Dermis blood vessel endothelial cell (primary cell): ENCODE measurements at places on chromosomes 6 and 20. TPM values are rescaled to one million over a fixed set of nuclear protein-coding genes. Genes with fewer than 3 reads are reported as not detected.
A peak's percentile ranks its signal among the peaks of the same experiment; 100 is the strongest.

- DNase-seq: peak; percentile 72
Measured at GRCh38 chr6:111210194-111210728, 123.0 kb downstream of the SLC16A10 start.

- no peak for DNase-seq
Measured at GRCh38 chr6:134979142-134979541, 29.2 kb upstream of the ALDH8A1 start.

Gene DEFB123
- not detected in 2 replicates for total RNA-seq

DNA sequence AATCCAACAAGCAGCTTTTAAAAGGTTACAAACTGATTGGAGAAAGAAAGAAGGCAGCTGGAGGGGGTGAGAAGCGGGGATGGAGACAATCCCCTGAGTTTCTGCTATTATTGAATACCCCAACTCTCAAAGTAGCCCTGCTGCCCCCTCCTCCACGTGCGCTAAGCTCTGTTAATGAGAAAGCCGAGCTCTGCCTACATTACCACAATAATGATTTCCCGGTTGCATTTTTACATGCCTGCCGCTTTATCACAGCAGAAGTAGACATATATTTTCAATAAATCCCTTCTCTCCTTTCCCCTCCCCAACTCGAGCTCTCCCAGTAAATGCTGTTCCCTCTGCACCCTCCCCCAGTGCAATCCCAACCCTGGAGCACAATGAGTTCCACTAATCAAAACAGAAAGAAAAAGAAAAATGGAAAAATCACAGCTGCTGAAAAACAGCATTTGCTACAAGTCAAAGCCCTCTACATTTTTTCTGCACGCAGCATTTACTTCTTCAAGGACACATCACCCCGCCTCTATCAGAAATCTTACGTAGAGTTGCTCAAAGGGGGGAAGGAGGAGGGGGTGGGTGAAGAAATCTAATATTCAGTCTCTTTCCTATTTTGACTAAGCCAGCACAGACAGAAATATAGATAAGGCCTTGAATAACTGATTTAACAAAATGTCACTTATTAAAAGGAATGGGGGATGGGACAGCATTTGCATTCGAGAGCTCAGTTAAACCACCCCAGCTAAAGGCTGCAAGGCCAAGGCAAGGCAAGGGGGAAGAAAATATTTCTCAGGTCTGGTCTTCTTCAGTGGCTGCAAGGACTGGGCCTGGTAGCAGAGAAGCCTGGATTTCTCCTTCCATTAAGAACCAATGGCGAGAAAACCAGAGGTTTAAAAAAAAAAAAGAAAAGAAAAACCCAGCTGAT is 10.7 kb downstream of the TRERF1 start:
- no peak for DNase-seq
